AG08395 (cell line): ENCODE measurements at places on chromosomes 2 and 18.
A peak's percentile ranks its signal among the peaks of the same experiment; 100 is the strongest.

DNA sequence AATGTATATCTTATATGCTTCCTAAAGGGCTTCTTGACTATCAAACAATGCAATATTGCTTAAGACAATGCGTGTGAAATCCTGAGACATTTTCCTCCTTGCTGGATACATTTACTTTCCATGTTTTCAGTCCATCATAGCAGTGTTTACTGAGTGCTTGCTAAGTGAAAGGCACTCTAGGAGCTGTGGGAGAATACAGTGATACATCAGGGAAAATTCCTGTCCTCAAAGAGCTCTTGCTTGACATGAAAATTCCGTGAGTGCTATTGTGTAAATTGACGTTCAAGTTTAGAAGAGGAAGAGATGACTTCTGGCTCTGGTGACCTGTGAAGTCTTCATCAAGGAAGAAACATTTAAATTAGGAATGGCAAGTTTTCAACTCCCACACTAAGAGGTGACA, 449.4 kb upstream of the SOX11 start:
- no peak for DNase-seq

DNA sequence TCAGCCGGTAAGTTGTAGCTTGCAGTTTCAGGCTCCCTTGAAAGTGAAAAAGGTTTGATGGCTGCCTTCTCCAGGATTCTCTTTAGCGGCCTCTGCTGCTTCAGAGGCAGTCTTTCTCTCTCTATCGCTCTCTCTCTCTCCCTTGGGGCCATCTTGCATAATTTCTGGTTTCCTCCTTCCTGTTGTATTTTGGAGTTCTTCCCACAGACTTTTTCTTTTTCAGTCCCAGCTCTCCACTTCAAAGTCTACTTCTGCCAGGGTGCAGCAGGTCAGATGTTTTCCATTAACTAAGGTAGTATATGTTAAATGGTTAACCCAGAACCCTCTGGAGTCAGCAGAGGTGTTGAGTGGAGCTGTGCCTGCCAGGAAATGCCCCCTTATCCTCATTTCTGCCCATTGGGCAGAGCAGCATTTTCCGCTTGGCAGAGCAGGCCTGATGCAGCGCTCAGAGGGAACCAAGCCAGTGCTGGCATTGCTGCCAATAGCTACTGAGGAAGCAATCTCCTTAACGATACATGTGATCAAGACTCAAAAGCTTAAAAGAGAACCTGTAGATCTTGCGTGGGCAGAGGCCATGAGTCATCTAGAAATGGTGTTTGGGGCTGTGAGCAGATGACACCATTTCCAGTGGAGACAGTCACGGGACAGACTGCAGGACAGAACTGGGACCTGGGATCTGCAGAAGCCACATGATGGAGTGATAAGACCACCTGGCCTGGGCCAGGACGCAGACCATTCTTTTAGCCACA, 20.8 kb downstream of the DBI start:
- peak; percentile 83 for DNase-seq

GRCh38 chr18:79779700-79780190, 18.0 kb upstream of the KCNG2 start:
- DNase-seq, result no peak

- DNase-seq, result peak; percentile 89
Measured at GRCh38 chr2:226115102-226115831, 684.4 kb downstream of the IRS1 start.

- no peak for DNase-seq
Measured at GRCh38 chr2:108079736-108080135, 93.4 kb downstream of the SLC5A7 start.

GRCh38 chr18:10546557-10547300, 20.9 kb downstream of the NAPG start:
- no peak for DNase-seq

DNA sequence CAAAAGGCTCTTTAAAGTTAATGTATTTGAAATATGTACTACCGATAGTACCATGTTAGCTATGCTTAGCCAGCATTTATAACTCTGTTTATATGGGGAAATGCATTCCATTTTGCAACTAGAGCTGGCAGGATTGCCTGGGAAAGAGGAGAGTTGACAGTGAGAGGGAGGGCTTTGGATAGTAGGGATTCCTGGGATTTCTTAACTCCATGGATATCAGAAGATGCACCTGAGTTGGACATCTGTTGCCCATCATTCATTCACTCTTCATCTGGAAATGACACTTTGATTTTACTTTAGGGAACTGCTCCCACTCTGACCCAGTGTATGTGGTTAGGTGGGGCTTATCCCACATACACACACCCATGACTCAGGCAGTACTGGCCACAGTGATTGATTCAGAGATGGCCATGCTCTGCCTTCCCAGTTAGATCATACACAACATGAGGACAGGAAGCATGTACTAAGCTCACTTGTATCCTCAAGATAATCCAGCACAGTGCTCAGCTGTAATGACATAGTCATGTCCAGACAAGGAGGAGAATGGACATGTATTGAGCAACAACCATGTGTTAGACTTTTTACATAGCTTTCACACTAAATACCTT, 248.8 kb downstream of the MREG start:
- peak; percentile 55 for DNase-seq

GRCh38 chr2:28662044-28662443, 89.6 kb upstream of the PPP1CB start:
- no peak for DNase-seq

GRCh38 chr2:160010361-160011145, 51.9 kb downstream of the PLA2R1 start:
- peak; percentile 45 for DNase-seq

DNA sequence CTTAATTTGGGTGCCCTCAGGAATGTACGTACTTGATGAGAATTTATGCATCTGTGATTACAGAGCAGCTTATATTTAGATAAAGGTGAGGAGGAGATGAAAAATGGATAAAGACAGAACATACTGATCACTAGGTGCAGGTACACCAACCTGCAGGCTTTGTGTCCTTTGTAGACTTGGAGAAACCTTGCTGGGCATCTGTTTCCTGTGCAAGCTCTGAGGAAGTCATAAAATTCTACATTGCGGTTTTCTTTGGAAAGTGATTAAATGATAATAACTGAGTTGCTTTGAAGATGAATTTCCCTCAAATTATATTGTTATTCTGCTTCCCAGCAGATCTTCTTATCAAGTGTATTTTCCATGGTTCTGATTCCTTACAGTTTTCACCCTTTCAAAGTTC, 7.7 kb downstream of the RAB27B start:
- DNase-seq, result no peak

DNA sequence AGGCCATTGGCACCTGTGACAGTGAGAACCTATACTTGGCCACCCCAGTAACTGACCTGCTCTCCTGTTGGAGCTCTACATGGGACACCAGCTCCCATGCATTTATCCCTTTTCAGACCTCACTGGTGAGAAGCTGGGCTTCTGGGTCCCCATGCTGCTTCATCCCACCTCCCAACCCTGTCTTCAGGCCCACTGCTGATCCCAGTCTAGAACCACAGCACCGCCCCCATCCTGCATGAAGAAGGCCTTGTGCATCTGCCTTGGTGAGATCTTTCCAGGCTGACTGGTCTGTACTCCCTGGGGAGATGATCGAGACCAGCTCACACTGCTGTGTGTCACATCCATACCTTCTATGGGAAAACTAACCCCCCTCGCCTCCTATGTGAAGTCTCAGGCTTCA, 22.7 kb downstream of the TTC32 start:
- no peak for DNase-seq

DNA sequence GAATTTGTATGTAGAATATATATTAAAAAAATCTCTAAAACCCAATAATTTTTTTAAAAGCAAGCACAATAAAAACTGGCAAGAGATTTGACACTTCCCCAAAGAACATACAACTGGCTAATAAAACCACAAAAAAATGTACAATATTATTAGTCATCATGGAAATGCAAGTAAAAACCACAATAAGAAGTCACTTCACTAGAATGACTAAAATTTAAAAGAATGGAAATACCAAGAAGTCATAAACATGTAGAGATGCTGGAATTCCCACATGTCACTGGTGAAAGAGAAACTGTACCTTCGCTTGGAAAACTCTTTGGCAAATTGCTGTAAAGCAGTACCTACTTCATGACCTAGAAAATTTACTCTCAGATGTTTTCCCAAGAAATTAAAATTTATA, 43.4 kb upstream of the KYNU start:
- DNase-seq, result peak; percentile 11

DNA sequence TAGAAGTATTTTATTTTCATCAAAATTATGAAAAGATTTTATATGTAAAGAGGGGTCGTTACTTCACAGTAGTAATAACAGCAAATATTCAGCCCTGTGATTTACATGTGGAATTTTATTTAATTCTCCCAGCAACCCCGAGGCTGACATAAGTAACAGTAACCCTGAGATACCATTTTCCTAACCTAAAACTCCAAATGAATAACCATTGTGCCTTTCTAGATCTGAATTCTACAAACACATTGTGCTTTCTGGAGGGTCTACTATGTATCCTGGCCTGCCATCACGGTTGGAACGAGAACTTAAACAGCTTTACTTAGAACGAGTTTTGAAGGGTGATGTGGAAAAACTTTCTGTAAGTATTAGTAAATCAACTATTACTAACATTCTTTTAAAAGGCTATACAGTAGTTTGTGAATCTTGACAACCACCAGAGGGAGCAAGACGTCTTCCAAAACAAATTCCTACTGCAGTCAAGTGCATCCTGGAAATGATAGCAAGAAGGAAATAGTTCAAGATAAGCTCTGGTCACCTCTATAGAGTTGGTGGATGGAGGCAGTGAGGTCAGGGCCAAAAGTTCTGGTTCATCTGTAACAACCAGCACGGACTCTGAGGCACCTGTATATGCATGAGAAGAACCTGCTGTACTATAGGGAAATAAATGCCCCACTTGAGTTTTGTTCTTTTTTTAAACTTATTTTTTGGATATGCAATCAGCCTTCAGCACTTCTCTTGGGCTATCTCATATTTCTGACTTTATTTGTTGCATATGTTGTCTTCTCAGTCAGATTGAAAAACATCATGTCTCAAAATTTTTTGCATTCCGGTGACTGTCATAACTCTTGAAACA, 37.4 kb downstream of the ACTR2 start:
- peak; percentile 62 for DNase-seq

GRCh38 chr18:74459889-74460288, 2.8 kb upstream of the DIPK1C start:
- DNase-seq, result peak; percentile 31
